Neural crest cell (in vitro differentiated cells): ENCODE measurements at places on chromosomes 16 and 17.

- no peak for DNase-seq
Observed at GRCh38 chr17:62760945-62761267, 47.2 kb downstream of the MARCHF10 start.

DNA sequence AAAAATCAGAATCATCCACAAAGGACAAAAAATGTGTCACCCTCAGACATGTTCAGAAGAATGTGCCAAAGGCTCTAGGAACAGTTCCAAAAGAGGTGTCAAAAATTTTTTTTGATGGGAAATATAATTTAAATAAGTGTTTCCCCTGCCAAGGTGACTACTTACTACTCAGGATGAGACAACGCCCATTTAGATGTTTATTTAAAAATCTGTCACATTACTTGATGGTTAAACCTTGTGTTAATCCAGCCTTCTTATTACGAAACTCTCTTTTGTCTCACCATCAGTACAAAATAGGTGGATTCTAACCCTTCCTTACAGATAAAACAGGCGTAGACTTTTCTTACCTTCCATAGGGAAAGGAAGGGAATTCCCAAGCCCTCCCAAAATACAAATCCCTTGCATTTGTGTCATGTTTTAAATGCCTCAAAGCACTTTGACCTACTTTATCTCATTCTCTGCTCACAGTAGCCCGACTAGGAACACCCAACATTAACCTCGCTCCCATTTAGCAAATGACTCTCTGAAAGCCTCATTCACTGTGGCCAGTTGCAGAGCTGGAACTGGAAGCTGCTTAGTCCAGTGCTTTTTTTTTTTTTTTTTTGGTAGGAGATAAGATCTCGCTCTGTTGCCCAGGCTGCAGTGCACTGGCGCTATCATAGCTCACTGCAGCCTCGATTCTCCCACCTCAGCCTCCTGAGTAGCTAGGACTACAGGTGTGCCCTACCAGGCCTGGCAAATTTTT is 5.8 kb upstream of the GNA13 start:
- DNase-seq, result no peak

- no peak for DNase-seq
Observed at GRCh38 chr17:32719689-32720088, 157.2 kb downstream of the MYO1D start.

GRCh38 chr17:53950858-53951250 is 128.1 kb downstream of the KIF2B start:
- DNase-seq, result no peak

- DNase-seq, result peak; percentile 95
Observed at GRCh38 chr17:44308320-44308818, at the start of gene RUNDC3A. RUNDC3A (plus strand) TSS chr17:44308601; CDS start chr17:44308833, 232 bp downstream.

GRCh38 chr16:88927010-88927409 is 50.0 kb downstream of the CBFA2T3 start:
- DNase-seq, result no peak

DNA sequence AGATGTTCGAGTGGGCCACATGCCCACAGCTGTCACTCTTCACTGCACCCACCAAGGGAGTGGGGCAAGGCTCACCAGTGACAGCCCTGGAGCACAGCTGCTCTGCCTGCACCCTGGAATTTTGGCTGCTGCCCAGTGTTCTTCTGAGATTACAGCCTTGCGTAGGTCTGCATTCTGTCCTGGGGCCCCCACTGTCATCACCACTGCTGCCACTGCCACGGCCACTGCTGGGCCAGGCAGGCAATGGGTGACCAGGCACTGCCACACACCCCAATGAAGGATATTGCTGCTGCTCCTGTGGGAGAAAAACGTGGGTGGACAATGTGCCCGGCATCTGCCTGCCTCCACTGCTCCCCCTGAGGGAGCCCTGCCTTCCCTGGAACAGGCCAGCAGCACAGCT is 1717.0 kb downstream of the TP53TG3F start:
- no peak for DNase-seq
